ENCODE measurements at places on chromosomes 7 and 10.

DNA sequence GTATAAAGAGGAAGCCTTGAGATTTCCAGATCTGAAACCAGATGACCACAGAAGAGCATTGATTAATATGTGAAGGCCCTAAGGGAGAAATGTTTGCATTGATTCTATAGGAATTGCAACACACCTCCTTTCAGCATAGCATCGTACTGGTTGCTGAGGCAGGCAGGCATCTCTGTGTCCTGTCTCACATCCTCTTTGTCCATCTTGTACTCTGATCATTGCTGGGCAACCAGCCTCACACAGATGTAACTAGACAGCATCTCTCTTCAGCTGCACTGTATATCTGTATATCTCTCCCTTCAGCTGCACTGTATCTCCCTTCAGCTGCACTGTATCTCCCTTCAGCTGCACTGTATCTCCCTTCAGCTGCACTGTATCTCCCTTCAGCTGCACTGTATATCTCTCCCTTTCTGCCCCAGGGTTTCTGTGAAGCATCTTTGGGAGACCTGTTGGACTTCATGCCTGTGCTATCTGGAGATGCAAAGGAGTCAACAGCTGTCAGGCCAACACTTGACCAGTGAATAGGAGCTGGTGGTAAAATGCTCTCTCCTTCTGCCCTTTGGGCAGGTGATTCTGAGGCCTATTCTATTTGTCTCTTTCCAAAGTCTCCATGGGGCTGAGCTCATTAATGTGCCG, 40.3 kb downstream of the TMEM178B start:
- DNase-seq = no peak

- DNase-seq = no peak
Observed at GRCh38 chr10:86370006-86370585, 3.5 kb upstream of the GRID1 start.

- DNase-seq = no peak
Observed at GRCh38 chr7:68601826-68602225, 996.4 kb upstream of the AUTS2 start.

- no peak for DNase-seq
Observed at GRCh38 chr10:17134737-17135260, 5.2 kb upstream of the CUBN start.

DNA sequence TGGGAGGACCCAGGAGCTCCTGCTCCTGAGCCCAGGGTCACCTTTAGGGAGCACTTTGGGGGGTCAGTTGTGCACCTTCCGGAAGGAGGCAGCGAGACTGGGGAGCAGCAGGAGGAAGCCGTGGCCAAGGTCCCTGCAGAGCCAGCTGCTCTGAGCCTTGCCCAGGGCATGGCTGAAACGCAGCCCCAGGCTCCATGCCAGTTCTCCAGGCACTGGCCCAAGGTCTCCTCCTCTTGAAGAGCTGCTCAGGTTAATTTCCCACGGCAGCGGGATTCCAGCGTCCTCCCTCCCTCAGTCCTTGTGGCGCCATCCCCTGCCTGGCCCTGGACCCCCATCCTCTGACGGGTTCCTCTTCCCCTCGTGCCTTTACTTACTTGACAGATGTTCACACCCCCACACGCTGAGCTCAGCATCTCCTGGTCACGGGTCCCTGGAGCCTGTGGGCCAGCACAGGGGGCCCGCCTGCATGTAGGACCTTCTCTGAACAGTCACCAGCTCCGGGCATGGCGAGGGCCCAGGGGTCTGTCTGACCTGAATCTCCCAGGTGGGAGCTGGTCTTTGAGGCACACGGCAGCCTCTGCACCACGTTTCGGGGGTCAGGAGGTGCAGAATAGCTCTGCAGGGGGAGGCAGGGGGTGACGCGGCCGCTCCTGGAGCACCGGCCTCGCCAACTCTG, 16.7 kb upstream of the CFAP46 start:
- no peak for DNase-seq

DNA sequence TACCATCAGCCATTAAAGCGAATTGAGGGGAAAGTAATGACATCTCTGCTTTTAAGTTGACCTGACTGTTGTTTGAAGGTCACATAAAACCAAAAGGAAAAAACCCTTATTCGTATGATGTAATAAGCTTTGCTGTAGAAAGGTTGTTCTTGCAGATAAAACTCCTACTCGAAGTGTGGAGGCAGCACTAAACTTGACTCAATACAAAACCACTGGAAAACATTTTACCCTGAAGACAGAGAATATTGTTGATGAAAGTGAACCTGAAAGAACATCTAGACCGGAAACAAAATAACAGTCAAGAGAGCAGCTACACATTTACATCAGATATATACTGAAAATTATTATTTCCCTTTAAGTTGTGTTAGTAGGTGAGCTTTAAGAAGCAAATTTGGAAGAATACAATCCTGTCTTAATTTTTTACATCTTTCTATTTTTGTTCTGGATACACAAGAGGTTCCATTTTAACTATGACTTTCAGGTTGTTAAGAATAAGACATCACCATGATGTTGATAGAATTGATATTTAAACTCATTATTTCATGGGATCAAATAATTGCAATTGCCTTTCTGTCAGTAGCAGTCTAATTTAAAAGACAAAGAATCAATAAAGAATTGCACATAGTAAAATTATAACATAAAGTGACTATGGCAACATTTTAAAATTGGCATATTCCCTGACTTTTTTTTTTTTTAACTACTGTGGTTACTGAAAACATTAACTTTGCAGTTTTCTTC, 6.4 kb downstream of the ETV1 start:
- DNase-seq = no peak

DNA sequence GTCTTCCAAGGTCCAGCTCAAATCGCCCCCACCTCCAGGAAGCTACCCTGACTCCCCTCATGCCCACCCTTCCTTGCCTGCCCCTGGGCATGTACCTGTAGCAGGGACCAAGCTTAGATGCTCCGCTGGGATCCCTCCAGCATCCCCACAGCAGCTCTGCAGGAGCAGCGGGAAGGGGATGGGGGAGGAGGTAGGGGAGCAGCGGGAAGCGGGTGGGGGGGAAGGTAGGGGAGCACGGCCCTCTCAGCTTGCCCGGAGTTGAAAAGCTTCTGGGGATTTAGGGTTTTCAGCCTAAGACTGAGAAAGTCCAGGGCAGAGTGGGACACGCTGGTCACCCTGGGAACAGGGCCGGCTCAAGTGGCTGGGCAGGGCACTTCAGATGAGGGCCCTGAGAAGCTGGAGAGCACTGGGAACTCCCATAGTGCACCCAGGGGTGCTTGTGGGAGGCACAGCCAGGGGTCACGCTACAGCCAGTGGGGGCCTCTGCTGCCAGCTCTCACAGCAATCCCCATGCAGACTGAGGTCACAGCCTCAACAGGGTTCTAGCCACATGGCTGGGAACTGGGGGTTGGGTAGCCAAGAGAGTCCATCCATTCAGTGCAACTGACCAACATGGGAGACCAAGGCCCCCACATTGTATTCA, 13.4 kb downstream of the WDR86 start:
- DNase-seq = no peak

DNA sequence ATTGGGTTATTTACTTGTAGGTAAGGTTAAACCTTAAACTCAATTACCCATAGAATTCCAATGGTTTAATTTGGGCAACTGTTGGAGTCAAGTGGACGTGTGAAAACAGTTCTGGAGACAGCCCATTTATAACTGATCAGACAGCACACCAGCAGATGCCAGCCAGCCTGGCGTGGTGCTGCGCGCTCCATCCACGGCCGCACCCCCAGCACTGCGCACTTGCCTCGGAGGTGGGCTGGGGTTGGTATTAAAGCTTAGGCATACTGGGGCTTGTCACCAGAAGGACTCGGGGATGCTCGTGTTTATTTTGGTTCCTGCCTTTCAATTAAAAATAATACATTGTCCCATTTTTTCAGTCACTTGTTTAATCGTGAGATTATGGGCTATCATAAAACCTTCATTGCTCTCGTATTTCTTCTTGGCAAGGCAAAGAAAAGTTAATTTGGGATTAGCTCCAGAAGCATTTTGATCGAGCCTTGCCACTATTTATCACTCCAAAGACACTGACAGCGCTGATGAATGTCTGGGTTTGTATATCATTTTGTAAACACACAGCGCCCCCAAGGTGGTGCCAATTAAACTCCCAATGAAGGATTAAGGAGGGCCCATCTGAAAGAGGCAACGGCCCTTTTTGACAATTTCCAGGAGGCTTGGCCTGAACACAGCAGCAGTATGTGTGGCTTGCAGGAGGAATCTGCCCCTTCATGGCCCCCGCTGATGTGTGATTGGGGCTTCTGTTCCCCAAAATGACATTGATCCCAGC, 204.5 kb upstream of the CXCL12 start:
- DNase-seq = no peak

DNA sequence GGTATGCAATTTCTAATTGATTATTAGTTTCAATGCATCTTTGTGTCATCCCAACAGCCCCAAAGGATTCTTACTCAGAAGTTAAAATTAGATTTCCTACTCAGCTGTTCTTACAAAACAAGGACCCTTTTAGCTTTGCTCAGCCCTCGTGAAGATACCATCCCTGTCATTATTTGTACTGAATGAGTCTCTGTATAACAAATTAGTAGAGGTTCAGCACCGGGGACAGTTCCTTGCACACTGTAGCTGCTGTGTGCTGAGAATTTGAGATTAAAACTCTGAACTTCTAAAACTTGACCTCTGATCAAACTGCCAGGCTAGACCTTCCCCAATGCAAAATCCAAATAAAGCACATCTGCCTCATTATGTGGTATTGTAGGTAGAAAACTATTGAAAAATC, 299.1 kb downstream of the LHFPL3 start:
- DNase-seq = no peak

GRCh38 chr7:31873816-31874597, 187.0 kb downstream of the PPP1R17 start:
- no peak for DNase-seq

DNA sequence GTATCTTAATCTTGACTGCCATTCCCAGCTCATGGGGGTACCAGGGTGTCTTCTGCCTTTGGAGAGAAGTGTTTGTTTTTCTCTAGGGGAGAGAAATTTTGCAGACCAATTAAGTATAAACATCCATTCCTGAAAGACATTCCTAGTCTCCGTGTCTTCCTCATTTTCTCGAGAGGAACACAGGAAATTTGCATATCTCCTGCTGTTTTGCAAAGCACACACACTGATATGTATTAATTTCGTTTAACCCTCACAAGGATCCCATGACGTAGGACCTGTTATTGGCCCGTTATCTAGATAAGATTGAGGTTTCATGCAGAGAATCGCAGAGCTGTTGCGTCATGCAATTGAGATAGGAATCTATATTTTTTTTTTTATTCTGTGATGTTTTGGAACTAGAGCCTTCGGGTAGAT, 944 bp downstream of the RHBDD2 start:
- no peak for DNase-seq

- no peak for DNase-seq
Observed at GRCh38 chr7:1255080-1255816, 22.6 kb downstream of the UNCX start.

DNA sequence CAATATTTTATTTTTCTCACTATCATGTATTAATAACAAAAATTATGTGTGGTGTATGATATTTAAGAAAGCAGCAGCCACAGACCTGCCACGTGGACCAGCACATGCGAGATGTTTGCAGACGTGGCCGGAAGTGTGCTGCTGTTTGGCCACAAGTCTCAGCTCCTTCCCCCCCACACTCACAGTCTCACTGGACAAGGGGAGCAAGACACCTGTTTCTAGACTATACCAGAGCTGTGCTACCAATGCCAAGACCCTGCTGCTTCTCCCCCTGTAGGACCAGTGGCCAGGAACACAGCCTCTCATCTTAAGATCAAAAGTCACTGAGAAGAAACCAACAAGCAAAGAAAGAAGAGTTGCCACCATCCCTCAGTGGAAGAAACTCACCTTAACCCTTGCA, 258.9 kb upstream of the PPP2R2D start:
- DNase-seq = no peak

GRCh38 chr10:112202561-112203241, 19.1 kb upstream of the GPAM start:
- no peak for DNase-seq

GRCh38 chr7:25369786-25370185, 141.5 kb upstream of the NPVF start:
- no peak for DNase-seq
